Astrocyte of the cerebellum (primary cell): ENCODE measurements at places on chromosomes 7 and 10.

DNA sequence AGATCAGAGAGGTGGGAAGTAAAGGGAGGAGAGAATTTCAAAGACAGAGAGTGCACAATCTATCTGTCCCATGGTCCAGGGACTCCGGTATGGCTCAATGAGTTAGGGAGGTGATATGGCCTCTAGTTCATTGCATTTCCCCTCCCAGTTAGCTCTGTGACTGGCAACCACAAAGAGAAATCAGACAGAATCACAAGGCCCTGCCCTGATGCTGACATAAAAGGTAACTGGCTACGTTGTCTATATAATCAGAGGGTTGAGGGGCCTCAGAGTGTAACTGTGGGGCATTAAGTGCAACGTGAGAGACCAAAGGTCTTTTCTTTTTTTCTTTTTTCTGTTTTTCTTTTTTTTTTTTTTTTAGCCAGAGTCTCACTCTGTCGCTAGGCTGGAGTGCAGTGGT is 7.3 kb upstream of the C10orf95 start:
- no peak for DNase-seq

- DNase-seq = no peak
Measured at GRCh38 chr10:79116801-79117723, 48.3 kb downstream of the ZMIZ1 start.

DNA sequence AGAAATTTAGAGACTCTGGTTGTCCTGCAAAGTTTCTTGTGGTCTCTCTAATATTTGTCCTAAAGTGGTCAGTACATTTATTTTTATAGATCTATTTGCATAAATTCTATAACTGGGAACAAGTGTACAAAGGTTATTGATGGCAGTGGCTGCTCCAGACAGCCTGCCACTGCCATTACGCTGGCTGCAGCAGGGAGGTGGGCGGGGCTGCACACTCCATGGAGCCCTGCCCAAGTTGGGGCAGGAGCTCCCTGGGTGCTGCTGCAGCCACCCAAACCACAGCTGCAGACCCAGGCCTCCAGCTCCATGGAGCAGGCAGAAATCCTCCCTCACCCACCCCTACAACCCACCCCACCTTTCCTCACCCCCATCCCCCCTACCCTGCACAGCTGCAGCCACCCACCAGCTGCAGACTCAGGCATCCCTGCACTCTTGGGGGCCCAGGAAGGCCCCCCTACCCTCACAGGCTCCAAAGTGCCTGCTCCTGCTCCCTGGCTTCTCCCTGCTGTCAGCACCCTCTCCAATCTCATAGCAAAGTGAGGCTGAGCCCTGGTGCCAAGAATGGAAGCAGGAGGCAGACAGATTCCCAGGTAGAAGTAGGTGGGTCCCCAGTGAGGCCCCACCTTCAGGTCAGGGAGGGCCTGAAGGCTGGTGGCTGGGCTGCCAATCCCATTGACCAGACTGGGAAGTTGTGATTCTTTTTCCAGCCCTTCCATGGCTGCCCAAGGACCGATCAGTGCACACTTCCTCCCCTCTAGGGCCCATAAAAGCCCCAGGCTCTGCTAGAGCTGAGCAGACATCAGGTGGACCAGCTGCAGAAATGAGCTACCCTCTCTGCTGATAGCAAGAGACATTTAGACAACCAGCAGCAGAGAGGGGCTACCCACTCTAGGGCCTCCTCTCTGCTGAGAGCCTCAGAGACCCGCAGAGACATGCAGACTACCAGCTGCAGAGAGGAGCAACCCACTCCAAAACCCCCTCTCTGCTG is 4.8 kb upstream of the CYP3A43 start:
- no peak for DNase-seq

DNA sequence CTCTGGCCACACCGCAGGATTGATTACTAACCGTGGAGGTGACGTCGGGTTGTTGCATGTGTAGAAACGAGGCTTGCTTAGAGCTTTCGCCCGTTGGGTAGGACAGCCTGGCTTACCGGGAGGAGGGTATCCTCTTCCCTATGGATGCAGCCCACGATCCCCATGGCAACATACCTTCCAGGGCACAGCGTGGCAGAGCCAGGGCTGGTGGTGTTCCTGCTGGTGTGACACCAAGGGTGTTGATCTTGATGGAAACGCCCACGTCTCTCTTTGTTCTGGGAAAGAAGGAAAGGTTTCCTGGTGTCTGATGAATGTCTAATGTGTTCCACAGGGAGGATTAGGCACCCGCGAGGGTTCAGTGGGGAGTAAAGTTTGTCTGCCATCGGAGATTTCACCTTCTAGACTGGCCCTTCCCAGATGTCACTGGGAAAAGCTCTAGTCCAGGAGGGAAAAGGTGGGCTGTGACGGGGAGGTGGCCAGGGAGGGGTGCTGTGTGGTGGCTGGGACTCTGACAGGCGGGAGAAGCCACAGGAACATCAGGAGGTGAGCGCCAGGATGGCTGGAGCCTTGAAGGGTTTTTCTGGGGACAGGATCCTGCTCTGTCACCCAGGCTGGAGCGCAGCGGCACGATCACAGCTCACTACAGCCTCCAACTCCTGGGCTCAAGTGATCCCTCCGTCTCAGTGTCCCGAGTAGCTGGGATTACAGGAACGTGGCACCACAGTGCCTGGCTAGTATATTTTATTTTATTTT is 102.1 kb downstream of the CUX1 start:
- DNase-seq = no peak

GRCh38 chr10:6119962-6120361 is 31.1 kb downstream of the RBM17 start:
- no peak for DNase-seq

- DNase-seq = no peak
Measured at GRCh38 chr10:99598781-99599509, 21.3 kb downstream of the SLC25A28 start.

- DNase-seq = no peak
Measured at GRCh38 chr7:30403477-30403876, 75.1 kb downstream of the NOD1 start.

GRCh38 chr7:123367031-123367430 is 167.3 kb upstream of the SLC13A1 start:
- DNase-seq = no peak

DNA sequence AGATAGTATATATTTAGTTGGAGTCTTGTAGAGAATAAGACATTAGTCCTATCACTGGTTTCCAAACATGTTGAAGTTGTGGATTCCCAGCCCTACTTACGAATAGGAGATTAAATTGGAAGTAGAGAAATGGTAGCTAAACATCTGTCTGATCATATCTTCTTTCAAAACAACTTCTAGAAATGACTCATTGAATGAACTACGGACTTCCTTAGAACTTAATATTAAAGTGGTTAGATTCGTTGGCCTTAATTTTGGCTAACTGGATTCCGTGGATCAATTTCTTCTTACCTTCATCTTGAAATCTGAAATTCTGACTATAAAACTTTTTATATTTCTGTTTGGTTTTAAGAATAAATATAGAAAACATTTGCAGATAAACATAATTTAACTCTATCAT is 3.4 kb downstream of the PHF14 start:
- no peak for DNase-seq

GRCh38 chr10:79124066-79124465 is 55.3 kb downstream of the ZMIZ1 start:
- DNase-seq = no peak

DNA sequence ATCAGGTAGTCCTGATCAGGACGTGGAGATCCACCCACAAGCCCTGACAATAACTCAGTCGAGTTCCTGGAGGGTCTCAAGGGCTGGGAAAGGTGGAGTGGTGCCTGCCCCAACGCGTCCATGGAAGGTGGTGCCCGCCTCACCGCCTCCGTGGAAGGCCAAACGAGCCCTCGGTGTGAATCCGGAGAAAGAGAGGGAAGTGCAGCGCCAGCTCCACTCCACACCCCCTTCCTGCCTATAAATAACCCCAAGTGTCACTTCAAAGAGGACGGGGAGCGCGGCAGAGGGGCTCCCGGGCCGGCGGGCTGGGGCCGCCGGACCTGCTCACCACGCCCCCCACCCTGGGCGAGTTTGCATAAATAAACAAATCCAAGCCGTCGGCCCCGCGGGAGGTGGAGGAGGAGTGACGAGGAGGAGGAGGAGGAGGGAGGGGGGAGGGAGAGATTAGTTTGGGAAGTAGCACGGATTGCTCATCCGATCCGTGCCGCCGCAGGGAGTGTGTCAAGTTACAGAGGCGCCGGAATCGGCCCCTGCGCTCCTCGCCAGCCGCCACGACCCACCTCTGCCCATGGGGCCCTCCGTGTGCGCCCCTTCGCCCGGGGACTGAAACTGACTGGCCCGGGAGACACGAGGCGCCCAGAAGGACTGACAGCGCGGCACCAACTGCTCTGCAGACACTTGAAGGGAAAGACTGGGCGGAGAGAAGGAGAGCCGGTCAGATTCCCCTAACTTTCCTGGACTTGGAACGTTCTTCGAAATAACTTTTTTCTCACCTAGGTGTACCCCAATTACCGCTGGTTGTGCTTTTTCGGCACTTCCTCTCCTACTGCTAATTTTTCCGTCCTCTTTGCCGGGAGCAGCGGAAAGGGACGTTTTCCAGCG is at the start of gene COL13A1:
COL13A1 (plus strand) TSS at position 473 of the 882 bp plus-strand sequence. CDS start 518 bp downstream, outside the sequence.
- DNase-seq = no peak

GRCh38 chr10:131186547-131187253 is 124.8 kb downstream of the TCERG1L start:
- DNase-seq = no peak
